ENCODE measurements at places on chromosomes 12 and 14.

DNA sequence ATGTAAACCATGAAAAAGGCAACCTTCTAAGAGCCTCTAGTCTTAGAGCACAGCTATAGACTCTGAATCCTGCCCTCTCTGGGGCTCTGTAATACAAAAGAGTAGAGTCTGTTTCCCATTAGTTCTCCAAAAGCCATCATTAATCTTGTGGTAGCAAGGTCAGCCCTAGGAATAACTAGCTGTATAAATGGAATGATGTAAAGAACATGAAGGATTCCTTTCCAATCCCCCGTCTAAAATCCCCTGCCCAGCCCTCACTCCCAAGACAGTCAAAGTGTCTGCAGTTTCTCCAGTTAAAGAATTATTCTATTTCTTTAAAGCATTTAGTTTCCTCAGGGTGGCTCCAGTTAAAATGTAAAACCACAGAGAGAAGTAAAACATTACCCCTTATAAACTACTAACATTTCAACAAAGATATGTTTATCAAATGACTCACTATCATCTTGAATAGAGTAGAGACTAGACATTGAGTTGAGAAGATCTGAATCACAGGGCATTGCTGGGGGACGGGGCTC, 104.2 kb downstream of the ST8SIA1 start:
- DNase-seq: no peak

GRCh38 chr14:103132381-103133209, 9.3 kb downstream of the TNFAIP2 start:
- no peak for DNase-seq

- no peak for DNase-seq
Observed at GRCh38 chr12:47828976-47829482, 9.3 kb upstream of the HDAC7 start.

DNA sequence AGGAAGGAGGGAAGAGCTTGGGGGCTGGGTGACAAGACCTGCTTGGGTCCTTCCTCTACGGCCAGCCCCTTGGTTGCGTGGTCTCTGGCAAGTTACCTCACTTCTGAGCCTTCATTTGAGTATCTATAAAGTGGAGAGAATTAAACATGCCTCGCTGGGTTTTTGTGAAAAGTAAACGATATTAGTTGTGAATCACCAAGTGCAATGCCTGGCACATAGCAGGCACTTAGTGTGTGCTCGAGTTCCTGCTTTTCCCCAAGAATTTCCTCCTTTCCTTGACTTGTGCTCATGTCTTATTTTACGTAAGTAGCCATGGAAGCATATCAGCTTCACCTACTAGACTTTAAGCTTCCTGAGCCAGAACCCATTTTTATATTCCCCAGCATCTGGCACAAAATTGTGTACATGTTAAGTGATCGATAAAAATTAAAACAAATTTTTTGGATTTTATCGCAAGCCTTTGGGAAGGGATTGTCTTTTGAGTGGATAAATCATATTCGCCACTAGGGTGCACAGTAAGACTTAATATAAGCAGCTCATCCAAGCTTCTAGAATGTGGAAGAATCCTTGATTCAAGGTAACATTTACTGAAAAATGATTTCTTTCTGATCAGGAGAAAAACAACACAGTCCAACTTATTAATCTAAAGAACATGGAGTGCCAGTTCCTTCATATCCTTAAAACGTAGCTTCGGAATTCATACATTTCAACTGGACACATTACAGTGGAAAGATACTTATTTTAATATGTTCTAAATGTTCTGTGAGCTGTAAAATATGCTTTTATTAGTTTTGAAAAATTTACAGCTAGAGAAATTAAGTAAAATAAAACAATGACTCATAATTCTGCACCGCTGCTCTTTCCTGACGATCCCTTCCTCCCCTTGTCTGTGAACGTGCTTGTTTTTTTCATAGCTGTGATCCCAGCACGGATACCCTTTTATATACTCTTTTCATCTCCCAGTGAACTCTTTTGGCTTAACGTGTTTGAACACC, 62.0 kb downstream of the SLC25A47 start:
- no peak for DNase-seq

DNA sequence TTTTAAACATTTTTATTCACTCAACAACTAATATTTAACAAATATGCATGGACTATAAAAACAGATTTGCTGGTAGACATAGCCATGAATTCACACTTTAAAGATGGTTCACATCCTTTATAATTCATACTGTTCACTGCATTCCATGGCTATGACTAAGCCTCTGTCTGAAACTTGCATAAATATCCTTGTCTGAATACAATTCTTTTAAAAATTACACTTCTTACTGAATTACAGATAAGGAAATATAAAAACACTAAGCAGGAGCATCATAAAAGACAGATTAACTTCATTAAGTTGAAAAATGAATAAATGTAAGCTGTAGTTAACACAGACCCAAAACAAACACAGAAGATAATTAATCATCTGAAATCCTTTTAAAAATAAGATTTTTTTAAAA, 53.8 kb downstream of the GXYLT1 start:
- no peak for DNase-seq
